ENCODE measurements at places on chromosomes 1 and 21.
A peak's percentile ranks its signal among the peaks of the same experiment; 100 is the strongest.

DNA sequence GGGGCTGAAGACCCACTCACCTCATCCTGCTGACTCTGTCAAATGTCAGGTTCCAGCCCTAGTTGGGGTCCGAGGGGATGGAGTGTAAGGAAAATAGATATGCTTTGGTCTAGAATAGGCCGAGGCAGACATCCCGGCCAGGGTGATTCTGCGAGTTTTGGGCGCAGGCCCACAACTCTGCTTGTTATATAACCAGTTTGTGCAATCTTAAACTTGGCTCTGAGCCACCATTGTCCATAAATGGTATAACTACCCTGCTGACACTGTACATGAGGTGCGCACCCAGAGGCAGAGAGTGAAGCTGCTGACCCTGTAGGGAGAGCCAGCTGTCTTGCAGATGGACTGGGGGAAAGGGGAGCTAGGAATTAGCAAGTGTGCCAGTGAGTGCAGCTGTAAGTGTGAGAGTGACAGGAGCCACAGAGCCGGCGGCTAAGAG lies 1388.8 kb downstream of the AMY1C start:
- no peak for DNase-seq

DNA sequence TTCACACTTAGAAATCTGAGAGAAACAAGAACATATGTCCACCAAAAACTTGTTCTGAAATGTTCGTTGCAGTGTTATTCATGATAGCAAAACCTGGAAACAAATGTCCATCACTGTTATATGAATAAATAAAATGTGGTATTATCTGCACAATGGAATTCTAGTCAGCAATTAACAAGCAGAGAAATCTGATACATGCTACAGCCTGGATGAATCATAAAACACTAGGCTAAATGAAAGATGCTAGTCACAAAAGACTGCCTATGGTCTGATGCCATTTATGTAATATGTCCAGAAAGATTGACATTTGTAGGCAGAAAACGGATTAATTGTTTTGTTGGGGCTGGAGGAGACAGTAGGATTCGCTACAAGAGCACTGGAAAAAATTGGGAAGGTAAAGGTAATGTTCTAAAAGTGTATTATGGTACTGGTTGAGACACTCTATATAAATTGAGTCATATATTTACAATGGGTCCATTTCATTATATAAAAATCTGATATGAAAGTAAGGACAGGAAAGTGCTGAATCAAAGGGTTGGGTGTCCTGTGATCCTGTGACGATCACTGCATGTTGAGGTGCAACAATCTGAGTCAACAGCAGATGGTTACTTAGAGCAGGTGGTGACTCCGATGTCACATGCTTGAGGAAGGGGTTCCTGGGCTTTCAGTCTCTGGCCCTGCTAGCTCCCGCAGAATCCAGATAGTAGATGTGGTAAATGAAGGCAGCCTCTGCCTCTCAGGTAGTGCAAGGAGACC lies 102.1 kb upstream of the NBPF4 start:
- DNase-seq: no peak

GRCh38 chr1:64172458-64172983 lies 30.9 kb upstream of the UBE2U start:
- no peak for DNase-seq

GRCh38 chr1:213874789-213875188 lies 113.0 kb upstream of the PROX1 start:
- no peak for DNase-seq

DNA sequence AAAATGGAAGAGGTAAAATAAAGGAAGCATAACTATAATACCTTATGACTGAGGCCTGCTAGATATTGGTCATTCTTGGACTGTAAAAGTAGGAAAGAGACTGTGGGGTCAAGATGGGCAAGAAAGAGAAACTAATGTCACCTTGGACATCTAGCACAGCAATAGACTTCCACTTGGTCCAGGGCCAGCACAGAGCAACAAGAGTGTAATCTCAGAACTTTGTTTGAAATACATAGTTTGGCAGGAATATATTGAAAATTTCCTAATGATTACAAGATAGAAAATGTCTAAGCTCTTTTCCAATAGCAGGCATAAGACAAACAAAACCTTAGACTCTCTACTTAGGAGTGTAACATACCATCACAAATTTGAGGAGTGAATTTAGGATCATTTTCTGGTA lies 4.6 kb downstream of the LRRC8C start:
- DNase-seq: no peak

- DNase-seq: no peak
Observed at GRCh38 chr1:237556911-237557310, 333.8 kb downstream of the ZP4 start.

GRCh38 chr1:205598841-205599668 lies 32.8 kb downstream of the ELK4 start:
- no peak for DNase-seq

GRCh38 chr1:17594026-17594425 lies 54.5 kb downstream of the ARHGEF10L start:
- no peak for DNase-seq

DNA sequence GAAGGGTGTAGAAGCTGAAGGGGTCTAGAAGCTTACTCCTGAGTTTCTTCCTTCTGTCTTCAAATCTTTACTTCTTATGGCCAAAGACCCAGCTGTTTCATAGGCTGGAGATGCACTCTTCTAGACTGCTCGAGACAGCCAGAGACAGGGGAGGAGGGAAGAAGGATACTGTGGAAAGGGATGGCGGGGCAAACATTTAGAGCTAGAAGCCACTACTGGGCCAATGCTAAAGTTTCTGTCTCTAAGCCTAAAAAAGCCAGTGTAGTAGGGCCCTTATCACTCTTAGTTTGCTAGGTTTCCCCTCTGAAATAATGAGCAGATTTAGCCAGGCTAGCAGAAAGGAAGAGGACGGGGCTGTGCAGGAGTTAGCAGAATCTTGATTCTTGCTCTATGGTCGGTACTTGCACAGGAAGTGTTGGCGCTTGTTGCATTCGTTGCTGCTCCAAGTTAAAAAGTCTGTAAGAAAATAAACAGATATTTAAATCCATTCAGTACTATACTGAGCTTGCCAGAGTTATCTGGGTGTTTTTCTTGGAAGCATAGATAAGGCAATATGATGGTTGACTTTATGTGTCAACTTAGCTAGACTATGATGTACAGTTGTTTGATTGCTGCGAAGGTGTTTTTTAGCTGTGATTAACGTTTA lies 16.9 kb downstream of the REG4 start:
- no peak for DNase-seq

GRCh38 chr1:161140755-161141400 lies 8.4 kb upstream of the DEDD start:
- no peak for DNase-seq

DNA sequence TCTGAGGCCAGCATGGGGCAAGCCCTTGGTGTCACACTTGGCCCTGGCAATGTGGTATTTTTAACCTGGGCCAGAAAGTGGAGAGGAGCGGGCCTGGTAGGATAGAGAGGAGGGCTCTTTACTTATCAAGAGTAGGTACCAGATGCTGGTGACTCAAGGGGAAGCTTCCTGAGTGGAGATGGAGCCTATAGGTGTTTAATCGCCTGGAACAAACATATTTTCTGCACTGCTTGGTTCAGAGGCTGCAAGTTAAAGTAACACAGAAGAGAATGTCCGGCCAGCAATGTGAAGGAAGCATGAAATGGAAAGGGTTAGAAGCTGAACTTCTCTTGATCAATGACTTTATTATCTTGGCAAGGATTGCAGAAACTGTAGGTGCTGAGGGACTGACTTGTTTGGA lies 74.3 kb downstream of the DDR2 start:
- DNase-seq: no peak

- peak; percentile 34 for DNase-seq
Observed at GRCh38 chr1:100734676-100735075, 15.1 kb downstream of the VCAM1 start.

GRCh38 chr1:87077959-87078639 lies 163.7 kb downstream of the HS2ST1 start:
- no peak for DNase-seq

DNA sequence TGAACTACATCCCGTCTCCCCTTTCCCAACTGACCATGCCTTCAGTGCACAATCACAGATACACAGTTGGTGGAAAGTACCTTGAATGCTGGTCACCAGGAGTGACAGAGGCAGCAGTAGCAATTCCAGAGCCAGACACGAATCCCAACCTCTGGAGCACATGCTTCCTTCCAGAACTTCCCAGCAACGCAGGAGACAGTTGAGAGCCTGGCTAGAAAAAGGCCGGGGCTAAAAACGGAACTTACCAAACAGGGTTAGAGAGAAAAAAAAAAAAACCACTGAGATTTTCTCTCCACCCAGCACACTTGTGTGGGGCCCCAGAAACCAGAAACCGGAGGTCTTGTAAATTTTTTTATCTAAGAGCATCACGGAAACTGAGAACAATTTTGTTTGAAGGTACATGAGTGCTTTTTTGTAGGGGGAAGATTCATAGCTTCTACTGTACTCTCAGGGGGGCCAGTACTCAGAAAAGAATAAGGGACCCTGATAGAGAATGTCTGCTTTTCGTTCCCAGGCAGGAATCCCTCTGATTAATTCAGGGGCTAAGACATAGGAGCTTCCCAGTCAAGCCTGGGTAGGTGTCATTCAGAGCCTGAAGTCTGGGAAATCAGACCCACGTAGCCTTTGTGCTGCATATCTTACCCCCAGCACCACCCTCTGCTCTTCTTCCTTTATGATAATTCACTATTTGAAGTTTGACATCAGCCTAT lies at the start of gene CD48:
Gene CD48, minus strand, starts transcription at position 221 of the 710 bp plus-strand sequence. Its CDS starts 59 bp downstream, at position 162.
- DNase-seq: no peak

- DNase-seq: no peak
Observed at GRCh38 chr1:152699746-152700145, 1.6 kb downstream of the LCE2A start.

DNA sequence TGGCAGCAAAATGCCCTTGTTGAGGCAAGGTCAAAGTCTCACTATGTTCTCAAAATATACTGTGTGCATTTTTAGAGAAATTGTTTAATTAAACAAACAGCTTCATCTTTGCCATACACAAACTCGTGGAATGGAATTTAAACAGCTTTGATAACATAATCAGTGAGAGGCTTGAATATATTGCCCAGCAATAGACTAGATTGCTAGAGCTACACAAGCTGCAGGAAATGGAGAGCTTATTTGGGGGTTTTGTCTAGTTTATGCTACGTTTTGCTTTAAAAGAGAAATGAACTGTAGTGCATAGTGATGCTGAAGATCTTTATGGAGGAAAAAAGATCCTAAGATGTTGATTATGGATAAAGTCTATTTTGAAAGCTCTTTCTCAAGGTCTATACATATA lies 166.8 kb upstream of the HMCN1 start:
- no peak for DNase-seq

- peak; percentile 78 for DNase-seq
Observed at GRCh38 chr1:2133039-2133878, 61.3 kb downstream of the FAAP20 start.

DNA sequence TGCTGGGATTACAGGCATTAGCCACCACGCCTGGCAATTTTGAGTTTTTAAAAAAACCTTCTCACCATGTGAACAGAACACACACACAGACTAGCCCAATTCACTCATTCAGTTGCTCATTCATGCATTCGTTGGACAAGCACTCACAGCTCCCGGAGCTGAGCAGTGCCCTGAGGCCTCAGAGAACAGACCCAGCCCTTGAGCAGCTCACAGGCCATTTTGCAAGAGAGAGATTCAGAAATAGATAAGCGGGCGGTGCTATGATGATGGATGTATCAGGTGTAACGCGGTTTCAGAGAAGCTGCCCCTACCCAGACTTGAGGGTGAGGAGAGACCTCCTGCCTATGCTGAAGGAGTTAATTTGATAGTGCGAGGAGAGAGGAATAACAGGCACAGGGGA lies 18.6 kb downstream of the PTAFR start:
- no peak for DNase-seq

DNA sequence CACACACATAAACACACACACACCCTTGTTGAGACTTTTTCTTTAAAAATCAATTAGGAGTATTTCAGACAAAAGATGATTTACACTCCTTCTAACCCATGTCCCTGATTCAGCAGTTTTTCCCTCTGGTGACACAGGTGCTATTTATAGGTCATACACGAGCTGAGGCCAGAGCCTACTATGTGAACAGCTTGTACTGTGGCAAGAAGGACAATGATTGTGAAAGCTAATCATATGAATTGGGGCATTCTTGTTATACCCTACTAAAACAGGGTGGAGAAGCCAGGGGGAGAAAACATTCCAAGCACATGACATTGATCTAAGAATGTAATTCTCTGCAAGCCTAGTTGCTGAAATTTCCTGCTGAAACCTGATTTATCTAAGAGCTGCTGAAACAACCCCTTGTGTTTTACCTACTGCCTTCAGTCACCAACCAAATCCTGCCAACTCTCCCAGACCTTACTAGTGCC lies 60.3 kb downstream of the XCL1 start:
- peak; percentile 38 for DNase-seq

DNA sequence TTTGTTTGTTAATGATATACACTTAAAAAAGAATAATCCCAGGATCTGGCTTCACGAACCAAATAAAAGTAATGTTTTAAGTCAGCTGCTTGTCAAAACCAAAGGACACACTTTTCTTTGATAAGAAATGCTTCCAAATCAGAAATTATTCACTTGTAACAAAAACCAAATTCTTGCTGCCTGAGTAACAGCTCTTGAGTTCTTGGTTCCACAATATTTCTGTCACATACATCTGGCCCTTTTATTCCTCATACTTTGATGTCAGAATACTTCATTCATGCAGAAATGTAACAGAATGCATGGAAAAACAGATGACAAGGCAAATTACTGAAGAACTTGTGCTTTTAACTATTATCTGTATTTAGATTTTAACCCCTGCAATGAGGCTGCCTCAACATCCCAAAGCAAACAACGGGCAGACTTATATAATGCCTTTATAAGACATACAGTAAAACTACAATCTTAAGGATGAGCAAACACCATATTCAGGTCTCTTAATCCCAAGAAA lies 1.5 kb downstream of the VAMP4 start:
- no peak for DNase-seq

DNA sequence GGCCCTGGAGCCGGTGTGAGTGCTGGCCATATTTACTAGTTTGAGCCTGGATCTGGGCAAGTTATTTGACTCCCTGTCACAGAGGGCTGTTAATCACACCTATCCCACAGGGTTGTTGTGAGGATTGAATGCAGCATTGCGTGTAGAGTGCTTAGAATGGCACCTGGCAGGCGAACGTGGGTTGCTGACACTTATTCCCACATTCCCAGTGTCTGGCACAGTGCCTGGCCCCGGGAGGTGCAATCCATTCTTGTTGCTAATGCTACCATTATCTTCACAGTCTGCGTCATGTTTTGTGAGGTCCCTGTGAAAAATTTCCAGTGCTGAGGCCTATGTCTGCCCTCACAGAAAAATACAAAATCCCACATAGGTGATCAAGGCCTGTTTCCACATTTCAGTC lies 66.1 kb downstream of the CD2 start:
- peak; percentile 86 for DNase-seq

DNA sequence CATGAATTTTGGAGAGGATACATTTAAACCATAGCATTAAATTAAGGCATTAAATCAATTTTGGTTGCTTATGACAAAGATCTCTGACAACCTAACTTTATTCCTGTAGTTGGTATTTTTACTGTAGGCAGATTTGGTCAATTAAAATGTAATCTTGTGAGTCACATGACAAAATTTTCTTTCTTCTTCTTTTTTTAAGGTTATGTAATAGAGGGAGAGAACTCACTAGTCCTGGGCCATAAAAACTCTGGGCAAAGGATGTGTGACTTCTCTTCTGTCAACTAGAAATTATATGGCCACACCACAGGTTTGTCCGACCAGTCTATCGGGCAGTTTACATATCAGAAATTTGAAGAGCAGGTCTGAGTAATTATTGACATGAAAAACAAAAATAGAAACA lies 181.4 kb downstream of the RYR2 start:
- DNase-seq: no peak

Data from kidney epithelial cell (primary cell).